Stimulated activated CD4-positive, alpha-beta T cell treated with anti-CD3 and anti-CD28 coated beads, TNF-alpha, amount 100 ng/mL, for 1 hour (primary cell): ENCODE measurements at places on chromosomes 5 and 9.

DNA sequence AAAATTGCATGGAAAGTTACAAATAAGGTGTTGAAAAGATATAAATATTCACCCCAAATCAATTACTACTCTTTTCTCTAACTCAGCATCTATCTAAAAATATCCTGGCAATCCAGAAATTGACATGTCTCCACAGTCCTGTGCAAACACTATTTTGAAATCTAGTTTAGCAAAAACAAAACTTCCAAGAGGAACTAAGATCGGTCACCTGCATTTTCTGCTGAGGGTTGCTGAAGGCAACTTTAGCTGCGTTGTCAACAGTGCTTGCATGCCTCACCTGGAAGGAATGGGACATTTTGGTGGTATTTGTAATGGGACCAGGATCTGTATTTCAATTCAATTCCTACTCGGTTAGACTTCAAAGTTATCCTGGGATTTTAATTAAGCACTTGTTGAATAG is 398.3 kb downstream of the NTRK2 start:
- DNase-seq: no peak

GRCh38 chr5:88677376-88677895 is 205.5 kb downstream of the MEF2C start:
- DNase-seq: no peak

DNA sequence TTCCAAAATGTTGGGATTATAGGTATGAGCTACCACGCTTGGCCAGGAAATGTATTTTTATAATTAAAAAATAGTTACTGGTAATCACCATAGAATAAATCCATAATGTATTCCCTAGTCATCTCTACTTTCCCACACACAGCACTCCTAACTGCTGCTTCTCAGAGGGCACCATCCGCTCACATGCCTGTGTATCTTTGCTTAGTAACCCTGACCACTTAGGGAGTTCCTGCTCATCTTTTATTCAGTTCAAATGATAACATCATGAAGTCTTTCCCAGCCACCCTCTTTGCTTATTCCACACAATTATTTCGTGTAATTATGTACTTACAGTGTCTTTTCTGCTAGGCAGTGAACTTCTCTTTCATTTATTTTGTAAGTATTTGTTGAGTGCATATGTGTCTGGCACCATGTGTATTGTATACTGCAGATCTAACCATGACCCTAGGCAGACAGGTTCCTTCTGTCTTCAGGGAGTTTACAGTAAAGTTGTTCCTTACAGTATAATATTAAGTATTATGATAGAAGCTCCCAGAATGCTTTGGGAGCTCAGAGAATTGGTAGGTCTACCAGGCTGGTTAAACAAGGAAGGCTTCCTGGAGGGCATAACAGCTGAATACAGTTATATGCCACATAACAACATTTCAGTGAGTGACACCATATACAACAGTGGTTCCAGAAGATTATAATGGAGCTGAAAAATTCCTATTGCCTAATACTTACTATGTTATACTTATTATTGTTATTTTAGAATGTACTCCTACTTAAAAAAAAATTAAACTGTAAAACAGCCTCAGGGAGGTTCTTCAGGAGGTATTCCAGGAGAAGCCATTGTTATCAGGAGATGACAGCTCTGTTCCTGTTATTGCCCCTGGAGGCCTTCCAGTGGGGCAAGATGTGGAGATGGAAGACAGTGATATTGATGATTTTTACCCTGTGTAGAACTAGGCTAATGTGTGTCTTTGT is 39.2 kb downstream of the DCAF10 start:
- DNase-seq: no peak

- no peak for DNase-seq
Measured at GRCh38 chr5:7941692-7942091, 72.7 kb downstream of the MTRR start.

DNA sequence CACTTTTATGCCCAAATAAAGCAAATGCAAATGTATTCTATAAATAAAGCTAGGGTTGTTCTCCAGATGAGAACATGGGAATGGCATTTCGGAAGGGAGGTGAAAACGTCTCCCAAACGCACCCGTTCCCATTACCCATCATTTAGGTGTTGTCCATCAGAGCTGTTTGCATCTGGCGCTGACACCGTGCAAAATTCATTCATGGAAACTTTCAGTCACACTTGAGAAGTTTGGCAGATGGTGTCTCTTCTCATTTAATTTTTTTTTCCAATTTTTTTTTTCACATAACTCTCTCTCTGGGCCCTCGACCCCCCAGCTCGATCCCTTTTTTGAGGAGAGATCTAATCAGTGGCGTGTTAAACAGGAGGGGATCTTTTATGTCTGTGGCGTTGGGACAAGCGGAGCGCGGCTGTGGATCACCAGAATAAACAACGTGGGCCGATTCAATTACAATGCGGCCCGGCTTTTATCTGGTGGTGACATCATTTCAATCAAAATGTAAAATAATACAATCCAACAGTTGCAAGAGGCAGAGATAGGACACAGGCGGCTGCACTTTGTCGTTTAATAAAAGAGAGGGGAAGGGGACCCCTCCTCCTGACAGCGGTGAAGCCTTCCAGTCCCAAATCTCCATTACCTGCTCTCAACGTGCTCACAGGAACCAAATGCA is 246.1 kb upstream of the IRX4 start:
- DNase-seq: no peak

- DNase-seq: no peak
Measured at GRCh38 chr9:72473474-72474261, 47.7 kb upstream of the TMC1 start.

- no peak for DNase-seq
Measured at GRCh38 chr5:82924226-82925060, 152.8 kb downstream of the TMEM167A start.

- no peak for DNase-seq
Measured at GRCh38 chr5:17267106-17267505, 49.7 kb downstream of the BASP1 start.

DNA sequence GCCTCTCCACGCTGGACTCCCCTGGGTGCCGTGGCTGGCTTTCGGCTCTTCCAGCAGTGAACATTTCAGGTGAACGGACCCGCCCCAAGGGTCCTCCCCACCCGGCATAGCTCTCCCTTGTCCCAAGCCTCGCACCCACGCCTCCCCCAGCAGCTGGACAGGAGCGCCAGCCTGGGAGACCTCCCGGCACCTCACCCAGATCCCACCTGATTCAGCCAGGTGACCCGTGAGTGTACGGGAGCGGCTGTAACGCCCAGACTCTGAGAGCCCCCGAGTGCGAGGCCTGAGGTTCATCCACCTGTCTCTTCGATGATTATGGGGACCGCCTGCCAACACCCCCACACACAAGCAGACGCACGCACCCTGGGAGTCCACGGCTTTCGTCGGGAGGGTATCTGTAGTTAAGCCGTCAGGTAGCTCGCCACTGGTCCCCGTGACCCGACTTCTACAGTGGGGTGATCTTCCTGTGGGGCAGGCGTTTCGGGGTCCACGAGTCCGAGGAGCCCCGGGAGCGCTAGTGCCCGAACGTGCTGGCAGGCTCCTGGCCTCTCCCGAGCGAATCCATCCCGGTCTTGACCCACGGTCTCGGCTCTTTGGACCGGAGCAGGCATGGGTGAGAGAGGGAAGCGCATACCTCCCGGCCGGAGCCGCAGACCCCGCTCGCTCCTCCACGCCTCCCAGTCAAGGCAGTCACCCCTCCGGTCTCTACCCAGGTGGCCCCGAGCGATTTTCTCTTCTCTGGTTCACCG is 14.9 kb downstream of the TRIM7 start:
- DNase-seq: no peak

- DNase-seq: no peak
Measured at GRCh38 chr5:1118231-1118698, 6.4 kb upstream of the SLC12A7 start.

DNA sequence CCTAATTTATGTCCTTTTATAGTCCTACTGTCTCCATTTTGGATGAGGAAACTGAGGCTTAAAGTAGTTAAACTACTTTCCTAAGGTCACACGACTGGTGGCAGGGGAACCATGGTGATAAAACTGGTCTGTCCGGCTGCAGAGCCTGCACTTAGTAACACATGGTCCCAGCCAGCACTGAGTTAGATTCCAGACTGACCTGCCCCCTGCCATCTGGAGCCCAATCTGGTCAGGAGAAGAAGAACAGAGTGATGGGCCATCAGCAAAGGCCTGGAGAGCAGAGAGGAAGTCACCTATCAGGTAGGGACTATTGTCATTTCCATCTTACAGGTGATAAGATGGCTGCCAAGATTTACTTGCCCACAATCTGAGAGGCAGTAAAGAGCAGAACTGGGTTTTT is 86.6 kb upstream of the SLC25A48 start:
- DNase-seq: no peak

- DNase-seq: no peak
Measured at GRCh38 chr5:174903172-174903732, 178.9 kb downstream of the MSX2 start.

DNA sequence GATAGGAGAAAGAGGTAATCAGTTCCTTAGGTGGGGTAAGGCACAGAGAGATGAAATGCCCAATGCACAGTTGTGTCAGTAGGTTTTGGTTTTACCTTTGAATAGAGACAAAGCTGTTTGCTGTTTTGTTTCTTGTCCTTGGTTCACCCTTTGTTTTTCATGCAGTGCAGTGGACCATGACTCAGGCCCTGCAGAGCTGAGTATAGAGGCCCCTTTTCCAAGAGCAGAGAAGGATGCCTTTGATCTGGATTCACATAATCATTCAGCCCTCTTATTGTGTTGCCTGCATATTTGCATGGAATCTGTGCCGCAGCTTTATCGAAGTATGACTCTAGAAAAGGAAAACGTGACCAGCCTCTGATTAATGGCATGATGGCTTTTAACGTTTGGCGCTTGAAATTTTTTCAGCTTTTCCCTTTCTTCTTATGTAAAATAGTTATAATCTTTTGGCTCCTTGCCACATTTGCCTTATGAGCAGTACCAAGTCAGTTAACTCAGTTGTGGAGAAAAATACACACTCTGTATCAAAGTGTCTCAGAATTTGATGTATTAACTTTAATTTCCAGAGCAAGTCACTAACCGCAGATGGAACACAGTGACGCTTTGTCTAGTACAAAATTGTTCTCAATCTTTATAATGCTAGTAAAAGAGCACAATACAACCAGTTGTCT is 197.6 kb downstream of the KDM4C start:
- no peak for DNase-seq

DNA sequence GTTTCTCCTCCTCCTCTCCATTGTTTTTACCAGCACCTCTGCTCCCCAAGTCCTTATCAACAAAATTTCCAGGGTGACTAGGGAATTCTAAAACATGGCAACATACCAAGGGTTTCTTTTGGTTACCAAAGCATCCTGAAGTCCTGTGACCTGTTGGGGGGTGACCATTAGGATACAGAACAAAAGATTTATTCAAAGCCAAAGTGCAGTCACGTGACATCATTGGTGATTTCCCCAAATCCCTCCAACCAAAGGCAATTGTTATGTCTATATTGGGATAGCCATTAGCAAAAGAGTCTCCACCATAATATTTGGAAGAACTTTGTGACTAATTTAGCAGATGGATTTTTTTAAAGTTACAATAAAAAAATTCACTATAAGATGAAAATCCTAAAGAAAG is 168.4 kb downstream of the TRPM6 start:
- DNase-seq: no peak

DNA sequence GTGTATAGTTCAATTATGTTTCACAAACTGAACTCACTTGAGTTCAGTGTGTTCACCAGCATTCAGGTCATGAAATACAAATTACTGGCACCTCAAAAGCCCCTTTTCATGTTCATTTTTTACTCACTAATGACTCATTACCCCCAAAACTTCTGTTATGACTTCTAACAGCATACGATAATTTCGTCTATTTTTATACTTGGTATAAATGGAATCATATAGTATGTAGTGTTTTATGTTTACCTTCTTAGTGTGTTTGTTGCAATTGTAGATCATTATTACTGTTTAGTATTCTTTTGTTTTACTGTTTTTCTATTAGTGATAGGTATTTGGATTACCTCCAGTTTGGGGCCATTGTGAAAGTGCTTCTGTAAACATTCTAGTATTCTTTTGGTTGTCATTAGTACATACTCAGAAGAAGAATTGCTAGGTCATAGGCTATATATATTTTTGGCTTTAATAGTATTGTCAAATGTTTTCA is 33.4 kb downstream of the DDX4 start:
- DNase-seq: no peak

GRCh38 chr5:132259069-132259851 is 1.8 kb downstream of the PDLIM4 start:
- DNase-seq: no peak

DNA sequence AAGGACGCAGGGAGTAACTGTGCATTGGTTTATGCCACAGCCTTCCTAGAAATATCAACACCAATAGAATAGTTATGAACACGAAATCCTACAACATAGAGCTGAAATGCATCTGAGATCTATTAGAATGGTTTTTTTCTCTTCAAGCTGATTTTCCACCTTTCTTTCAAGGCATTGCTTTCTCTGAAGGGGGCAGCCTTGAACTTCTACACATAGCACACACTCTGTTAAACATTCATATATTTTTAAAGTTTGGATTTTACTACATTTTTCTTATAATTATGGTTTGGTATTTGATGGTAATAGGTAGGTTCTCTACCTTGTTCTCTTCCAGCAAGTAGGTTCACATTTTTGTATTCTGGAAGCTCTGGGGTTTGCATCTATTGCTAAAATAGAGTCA is 661.8 kb downstream of the SEMA5A start:
- no peak for DNase-seq

GRCh38 chr5:155010881-155011280 is 2.7 kb upstream of the KIF4B start:
- DNase-seq: no peak

DNA sequence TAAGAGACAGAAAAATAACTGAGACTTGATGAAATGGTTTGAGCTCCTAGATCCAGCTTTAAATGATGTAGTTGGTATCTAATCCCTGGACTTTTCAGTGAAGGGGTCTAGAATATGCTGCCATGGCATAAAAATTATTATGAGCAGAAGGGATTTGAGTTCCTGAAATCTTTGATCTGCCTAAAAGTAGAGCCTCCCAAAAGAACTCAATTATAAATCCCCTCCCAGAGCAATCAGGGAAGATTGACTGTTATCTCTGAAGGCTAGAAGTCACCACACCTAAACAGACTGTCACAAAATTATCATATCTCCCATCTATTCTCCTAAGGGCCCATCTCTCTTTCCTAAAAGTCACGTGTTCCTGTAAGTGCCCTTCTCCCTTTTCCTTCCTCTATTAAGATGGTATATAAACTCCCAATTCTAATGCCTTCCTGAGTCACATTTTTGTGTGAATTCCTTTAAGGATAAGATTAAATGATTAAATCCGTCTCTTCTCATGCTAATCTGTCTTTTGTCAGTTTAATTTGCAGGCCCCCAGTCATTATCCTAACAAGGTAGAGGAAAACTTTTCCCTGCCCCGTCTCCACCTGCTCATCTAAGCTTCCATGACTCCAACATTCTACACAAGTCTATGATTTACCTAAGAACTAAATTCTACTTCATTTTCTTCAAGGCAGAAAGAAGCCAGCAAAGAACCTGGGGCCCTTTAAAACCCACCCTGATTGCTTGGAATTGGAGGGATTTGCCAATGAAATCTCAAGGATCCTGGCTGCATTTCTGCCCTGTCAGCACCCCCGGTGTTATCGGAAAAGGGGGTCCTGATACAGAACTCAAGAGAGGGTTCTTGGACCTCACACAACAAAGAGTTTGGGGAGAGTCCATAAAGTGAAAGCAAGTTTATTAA is 47.1 kb upstream of the PWWP2A start:
- DNase-seq: no peak
